Activated naive CD8-positive, alpha-beta T cell treated with anti-CD3 and anti-CD28 coated beads for 36 hours (primary cell): ENCODE measurements at places on chromosomes 5 and 9. TPM values are rescaled to one million over a fixed set of nuclear protein-coding genes. Genes with fewer than 3 reads are reported as not detected.
A peak's percentile ranks its signal among the peaks of the same experiment; 100 is the strongest.

Gene RANBP3L
- 0.10 TPM for total RNA-seq

GRCh38 chr5:75203604-75204003 lies 33.1 kb downstream of the ANKRD31 start:
- H3K27ac ChIP-seq = no peak overlapping the region
- H3K27me3 ChIP-seq = no peaks in the 10 kb centered on the region

DNA sequence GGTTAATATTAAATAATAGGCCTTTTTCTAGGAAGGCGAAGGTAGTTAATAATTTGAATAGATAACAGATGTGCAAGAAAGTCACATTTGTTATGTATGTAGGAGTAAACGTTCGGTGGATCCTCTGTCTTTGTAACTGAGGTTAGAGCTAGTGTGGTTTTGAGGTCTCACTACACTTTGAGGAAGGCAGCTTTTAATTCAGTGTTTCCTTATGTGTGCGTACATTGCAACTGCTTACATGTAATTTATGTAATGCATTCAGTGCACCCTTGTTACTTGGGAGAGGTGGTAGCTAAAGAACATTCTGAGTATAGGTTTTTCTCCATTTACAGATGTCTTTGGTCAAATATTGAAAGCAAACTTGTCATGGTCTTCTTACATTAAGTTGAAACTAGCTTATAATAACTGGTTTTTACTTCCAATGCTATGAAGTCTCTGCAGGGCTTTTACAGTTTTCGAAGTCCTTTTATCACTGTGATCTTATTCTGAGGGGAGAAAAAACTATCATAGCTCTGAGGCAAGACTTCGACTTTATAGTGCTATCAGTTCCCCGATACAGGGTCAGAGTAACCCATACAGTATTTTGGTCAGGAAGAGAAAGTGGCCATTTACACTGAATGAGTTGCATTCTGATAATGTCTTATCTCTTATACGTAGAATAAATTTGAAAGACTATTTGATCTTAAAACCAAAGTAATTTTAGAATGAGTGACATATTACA lies 45.7 kb downstream of the TGFBR1 start:
- H3K4me3 ChIP-seq = peak overlapping the region; percentile 18
- peaks cover 48% of the 10 kb centered on the region for H3K36me3 ChIP-seq
- H3K27me3 ChIP-seq = no peaks in the 10 kb centered on the region
- H3K27ac ChIP-seq = peak overlapping the region; percentile 8

DNA sequence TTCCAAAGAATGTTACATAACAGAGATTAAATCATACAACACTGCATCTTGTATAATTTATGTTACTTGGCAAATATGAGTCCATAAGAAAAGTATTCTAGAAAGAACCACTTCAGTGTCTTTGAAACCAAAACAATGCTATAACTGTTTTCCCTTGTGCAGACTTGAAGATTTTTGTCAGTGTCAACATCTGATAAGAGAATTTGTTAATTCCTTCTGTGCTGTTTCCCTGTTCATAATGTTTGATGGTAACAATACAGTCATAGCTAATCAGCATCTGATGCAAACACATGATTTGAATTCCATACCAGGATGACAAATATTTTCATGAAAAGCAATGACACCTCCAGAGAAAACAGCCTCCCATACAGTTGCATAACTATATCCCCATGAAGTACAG lies 306.8 kb downstream of the SEMA5A start:
- no peaks in the 10 kb centered on the region for H3K4me1 ChIP-seq
- H3K4me3 ChIP-seq = no peak overlapping the region
- no peaks in the 10 kb centered on the region for H3K27me3 ChIP-seq
- H3K27ac ChIP-seq = no peak overlapping the region
- no peaks in the 10 kb centered on the region for H3K36me3 ChIP-seq
- DNase-seq = no peak

Gene ATOX1
- 98.6 TPM for total RNA-seq

DNA sequence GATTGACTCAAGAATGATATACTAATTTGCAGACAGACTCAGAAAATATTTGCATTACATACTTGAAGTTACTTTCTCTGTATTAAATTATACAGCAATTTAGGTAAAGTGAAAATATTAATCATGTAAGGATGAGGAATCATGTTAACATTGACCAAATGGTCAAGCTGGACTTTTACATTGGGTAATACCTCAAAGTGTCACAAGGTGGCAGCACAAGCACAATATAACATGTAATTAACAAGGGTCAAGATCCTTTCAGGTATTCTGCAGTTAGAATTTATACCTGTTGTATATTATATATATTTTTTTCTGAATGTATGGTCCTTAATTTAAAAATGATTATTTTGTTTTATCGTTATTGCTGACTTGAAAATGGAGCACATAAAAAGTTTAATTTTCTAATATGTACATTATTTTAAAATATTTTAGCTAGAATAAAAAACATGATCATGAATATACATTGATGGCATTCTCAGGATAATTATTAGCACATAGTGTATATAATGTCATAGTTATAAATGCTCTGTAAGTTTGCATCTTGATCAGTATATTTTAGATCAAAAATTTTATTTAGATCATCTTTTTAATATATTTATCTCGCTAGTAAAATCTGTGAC lies 8.6 kb downstream of the HAPLN1 start:
- H3K4me1 ChIP-seq = no peaks in the 10 kb centered on the region
- H3K27me3 ChIP-seq = peaks cover 16% of the 10 kb centered on the region
- H3K36me3 ChIP-seq = no peaks in the 10 kb centered on the region
- no peak overlapping the region for H3K27ac ChIP-seq
- H3K4me3 ChIP-seq = no peak overlapping the region

Gene PCDHGA10
- not detected for total RNA-seq

GRCh38 chr9:110801426-110801825 lies 132.8 kb downstream of the MUSK start:
- H3K4me3 ChIP-seq = no peak overlapping the region
- no peak overlapping the region for H3K27ac ChIP-seq
- no peaks in the 10 kb centered on the region for H3K36me3 ChIP-seq
- DNase-seq = no peak

Gene POLK
- 25.2 TPM for total RNA-seq

DNA sequence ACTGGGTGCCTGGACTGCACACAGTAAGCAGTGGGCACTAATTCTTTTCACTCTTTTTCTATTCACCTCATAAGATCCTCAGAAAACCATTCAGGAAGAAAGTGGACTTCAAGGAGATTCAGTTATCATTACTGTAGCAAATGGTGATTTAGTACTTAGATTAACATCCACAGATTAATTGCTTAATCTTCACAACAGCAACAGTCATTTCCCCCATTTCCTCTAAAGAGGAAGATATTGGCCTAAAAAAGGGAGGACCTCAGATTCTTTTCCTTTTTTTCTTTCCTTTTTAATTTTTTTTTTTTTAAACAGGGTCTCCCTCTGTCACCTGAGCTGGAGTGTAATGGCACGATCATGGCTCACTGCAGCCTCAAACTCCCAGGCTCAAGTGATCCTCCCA lies 64.4 kb downstream of the AUH start:
- H3K27me3 ChIP-seq = no peaks in the 10 kb centered on the region
- no peaks in the 10 kb centered on the region for H3K4me1 ChIP-seq
- no peak overlapping the region for H3K4me3 ChIP-seq
- DNase-seq = no peak
- no peak overlapping the region for H3K27ac ChIP-seq

DNA sequence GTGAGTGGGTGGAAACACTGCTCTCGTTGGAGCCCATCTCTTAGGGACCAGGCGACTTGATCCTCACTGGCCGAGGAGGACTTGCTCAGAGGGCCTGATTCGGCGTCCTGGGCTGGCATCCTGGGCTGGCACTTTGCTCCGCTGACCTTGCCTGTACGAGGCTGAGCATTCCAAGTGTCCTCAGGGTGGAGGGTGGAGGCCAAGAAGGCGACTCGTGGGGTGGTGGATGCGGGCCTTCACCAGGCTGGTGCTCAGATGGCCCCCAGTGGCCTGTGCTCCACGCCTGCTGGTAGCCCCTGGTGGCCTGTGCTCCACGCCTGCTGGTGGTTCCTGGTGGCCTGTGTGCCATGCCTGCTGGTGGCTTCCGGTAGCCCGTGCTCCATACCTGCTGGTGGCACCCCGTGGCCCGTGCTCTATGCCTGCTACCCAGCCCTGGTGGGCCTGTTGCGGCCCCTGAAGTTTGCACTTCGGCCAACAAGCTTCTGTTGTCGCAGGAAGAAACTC lies 42.9 kb downstream of the PHF2 start:
- DNase-seq = no peak
- H3K36me3 ChIP-seq = no peaks in the 10 kb centered on the region
- H3K27me3 ChIP-seq = no peaks in the 10 kb centered on the region
- peaks cover 2% of the 10 kb centered on the region for H3K4me1 ChIP-seq

DNA sequence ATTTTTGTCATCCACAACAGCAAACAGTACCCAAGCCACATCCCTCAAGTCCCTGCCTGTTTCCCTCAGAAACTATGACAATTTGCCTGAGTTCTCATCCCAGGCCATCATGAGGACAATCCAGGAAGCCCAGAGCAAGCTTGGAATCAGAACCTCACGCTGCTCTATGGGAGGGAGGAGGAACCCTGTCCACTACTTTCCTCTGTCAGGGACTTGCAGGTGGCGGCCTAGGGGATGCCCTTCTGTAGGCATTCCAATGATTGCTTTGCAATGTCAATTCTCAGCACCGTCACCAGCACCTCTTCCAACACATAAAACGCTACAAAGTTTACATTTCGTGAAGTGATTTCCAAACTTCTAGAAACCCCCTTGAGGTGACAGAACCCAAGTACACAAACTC lies 170.4 kb upstream of the FSTL4 start:
- DNase-seq = no peak
- no peak overlapping the region for H3K4me3 ChIP-seq

DNA sequence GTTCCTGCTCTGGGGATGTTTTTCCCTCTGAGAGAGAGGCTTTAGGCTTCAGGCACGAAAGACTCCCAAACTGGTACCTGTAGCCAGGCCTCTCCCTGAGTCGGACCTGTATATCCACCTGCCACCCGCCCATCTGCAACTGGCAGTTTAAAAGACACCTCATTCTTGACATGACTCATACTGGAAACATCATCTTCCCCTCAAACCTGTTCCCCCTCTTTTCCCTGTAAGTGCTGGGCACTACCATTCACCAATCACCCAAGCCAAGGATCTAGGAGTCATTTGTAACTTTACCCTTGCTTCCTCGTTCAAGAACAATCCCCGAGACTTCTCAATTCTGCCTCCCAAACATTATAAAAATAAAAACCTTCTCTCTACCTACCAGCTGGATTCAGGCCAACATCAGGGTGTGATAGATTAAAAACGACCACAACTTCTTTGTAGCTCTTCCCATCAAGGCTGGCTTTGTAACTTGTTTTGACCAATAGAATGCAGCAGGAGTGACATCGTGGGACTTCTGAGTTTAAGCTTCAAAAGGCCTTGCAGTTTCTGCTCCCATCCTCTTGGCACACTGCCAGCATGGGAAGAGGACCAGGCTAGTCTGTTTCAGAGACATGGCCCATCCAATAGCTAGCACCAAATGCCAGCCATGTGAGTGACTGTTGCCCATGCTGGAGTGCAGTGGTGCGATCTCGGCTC lies 1.8 kb upstream of the WDR31 start:
- peak overlapping the region; percentile 27 for H3K4me3 ChIP-seq
- H3K36me3 ChIP-seq = no peaks in the 10 kb centered on the region
- peak; percentile 39 for DNase-seq
- peak overlapping the region; percentile 69 for H3K27ac ChIP-seq
- peaks cover 6% of the 10 kb centered on the region for H3K27me3 ChIP-seq

DNA sequence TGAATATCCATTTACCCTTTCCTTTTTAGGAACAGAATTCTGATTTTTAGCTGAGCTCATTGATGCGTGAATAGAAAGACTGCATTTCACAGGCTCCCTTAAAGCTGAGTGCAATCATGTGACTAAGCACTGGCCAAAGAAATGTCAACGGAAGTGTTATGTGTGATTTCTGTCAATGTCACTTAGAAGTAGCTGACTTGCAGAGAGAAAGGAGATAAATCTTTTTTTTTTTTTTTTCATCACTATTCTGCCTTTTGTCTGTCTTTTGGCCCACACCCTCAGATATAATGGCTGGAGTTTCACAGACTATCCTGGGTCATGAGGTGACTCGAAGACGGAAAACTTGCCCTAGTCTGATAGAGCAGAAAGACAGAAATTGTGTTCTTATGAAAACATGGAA lies 39.3 kb upstream of the SLC27A6 start:
- no peaks in the 10 kb centered on the region for H3K4me1 ChIP-seq
- H3K4me3 ChIP-seq = no peak overlapping the region
- no peaks in the 10 kb centered on the region for H3K36me3 ChIP-seq
- peaks cover 2% of the 10 kb centered on the region for H3K27me3 ChIP-seq
- no peak overlapping the region for H3K27ac ChIP-seq

Gene NEUROG1
- total RNA-seq = not detected

DNA sequence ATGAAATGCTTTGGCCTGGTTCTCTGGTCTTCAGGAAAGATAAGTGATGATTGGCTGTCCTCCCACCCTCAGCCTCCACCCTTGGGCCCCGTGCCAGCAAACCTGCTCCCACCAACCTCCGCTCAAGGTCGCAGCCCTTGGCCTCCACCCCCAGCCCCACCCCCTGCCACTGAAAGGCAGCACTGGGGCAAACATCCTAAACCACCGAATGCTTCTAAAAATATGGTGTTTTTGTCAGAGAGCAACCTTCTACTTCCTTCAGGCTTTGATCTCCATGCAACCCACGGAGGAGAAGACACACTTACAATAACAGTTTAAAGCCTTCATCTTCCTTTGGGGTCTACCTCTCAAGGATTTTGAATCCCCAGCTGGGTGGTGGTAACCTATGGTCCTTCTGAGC lies 24.0 kb upstream of the TCF7 start:
- peak overlapping the region; percentile 61 for H3K27ac ChIP-seq
- peaks cover 2% of the 10 kb centered on the region for H3K36me3 ChIP-seq
- H3K4me1 ChIP-seq = peaks cover 79% of the 10 kb centered on the region
- peak overlapping the region; percentile 19 for H3K4me3 ChIP-seq

DNA sequence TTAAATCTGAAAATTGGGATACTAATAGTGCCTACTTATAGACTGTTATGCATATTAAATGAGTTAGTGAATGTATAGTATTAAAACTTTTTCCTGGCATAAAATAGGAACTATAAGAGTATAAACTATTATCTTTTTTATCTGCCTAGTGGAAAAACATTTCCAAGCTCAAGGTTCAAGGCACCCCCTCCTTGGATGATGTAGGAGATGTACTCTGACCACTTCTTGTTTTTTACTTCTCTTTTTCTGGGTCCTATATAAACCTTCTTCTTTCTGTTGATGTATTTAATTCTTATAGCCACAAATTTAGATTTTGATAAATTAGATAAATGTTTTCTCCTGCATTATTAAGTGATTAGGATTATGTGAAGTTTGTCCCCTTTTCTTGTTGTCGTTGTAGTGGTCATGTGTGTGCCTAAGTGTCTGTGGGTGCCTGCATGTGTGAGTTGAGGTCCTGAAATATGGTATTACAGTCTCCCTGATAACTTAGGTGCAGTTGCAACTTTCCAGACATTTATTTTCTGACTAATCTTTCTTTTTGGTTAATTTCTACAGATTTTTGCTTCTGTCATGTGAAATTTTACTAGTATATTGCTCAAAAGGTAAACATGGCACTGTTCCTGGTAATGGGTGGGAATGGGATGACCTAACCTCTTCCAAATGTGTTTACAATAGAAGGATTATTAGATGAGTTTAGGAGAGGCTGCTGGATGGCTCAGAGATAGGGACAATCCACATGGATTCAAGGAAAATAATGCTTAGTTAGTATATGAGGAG lies 160.8 kb upstream of the CDKN2B start:
- DNase-seq = no peak
- no peak overlapping the region for H3K4me3 ChIP-seq
- H3K27ac ChIP-seq = no peak overlapping the region
- H3K36me3 ChIP-seq = no peaks in the 10 kb centered on the region
- H3K27me3 ChIP-seq = peaks cover 12% of the 10 kb centered on the region
- peaks cover 3% of the 10 kb centered on the region for H3K4me1 ChIP-seq
